ENCODE measurements at places on chromosomes 11 and 22.
A peak's percentile ranks its signal among the peaks of the same experiment; 100 is the strongest.

DNA sequence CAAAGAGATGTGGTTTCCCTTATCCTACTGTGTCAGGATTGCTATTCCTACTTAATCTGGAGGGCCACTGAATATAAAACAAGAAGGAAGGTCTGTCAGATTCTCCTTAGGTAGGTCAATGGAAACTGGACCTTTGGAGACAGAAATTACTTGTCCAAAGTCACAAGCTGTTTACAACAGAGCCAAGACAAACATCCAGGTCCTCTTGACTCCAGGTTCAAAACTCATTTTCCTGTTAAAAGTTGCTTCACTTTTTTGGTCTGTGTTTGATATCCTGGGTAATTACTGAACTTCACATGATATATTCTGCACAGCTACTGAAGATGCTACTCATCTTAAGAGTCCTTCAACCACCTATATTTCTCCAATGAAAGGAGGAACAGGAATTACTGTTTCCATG, 81.2 kb upstream of the ARHGAP32 start:
- DNase-seq, result no peak

GRCh38 chr11:46537537-46538295, 56.1 kb downstream of the AMBRA1 start:
- DNase-seq, result peak; percentile 72

DNA sequence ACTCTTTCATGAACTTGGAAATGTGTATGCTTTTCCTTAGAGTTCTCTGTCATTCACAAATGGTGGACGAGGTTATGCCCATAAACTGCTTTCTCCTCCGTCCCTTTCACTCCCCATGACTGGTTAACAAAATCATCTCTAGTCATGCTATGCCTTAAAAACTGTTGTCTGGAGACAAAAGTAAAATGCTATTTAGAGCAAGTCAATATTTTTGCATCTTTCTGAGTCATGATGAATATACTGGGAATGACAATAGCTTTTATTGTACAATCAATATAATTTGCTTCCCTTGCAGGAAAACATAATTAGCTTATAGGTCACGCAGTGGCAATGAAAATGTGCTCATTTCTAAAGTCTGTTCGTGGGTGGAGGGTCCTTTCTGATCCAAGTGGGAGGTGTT, 216.7 kb upstream of the SORL1-AS1 start:
- no peak for DNase-seq

DNA sequence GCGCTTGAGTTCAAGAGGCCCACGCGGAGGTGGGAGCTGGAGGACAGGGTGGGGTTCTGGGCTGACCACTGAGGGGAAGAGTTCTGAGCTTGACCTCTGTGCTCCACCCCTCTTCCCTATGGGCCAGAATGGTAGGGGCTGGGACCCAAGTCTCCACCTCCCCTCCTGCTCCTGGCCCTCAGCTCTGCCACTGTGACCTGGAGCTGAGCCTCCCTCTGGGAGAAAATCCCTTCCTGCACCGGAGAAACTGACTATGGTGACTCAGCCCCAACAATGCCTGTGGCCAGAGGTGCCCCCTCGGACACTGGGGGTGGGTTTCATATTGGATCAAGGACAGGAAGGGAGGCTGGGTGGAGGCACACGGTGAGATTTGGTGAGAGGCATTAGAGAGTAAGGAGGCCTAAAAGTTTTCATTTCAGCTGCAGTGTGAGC, 23.0 kb downstream of the RELT start:
- no peak for DNase-seq

- DNase-seq, result no peak
These were observed 808.7 kb downstream of the KCNA4 start for GRCh38 chr11:29208117-29208516.

DNA sequence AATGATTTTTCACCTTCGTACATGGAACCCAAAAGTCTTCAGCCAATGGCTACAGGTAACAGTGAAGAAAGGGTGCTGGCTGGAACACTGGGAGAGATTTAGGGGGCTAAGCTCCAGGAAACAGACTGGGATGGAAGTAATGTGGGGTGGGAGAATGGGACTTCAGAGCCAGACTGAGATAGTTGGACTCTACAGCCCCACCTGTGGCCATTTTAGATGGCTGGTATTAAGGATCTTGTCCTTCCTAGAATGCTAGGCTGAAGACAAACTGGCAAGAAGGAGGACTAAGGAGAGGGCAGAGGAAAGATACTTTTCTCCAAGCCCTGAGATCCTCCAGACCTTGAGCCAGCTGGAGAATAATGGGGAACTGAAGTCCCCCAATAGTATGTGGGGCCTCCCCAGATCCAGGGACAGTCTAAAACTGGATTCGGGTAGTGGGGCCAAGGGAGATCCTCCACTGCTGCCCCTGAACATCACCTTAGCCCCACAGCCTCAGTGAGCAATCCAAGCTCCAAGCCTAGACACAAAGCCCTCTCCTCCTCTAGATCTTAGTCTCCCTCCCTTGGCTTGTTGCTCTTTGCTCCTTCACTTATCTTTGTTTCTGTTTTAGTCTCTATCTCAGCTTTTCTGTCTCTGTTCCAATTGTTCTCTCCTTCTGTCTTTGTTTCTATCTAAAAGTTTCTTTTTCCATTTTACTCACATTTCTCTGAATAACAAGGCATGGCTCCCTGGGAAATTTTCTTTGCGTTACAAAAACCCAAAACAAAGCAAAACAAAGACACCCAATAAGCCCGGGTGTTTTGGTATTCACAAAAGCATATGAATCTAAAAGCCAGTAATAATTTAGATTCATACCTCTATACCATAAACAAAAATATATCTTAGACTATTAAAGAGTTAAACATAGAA, 16.2 kb upstream of the RRAS2 start:
- DNase-seq, result no peak

GRCh38 chr11:75784506-75784905, 15.9 kb downstream of the DGAT2 start:
- DNase-seq, result no peak

DNA sequence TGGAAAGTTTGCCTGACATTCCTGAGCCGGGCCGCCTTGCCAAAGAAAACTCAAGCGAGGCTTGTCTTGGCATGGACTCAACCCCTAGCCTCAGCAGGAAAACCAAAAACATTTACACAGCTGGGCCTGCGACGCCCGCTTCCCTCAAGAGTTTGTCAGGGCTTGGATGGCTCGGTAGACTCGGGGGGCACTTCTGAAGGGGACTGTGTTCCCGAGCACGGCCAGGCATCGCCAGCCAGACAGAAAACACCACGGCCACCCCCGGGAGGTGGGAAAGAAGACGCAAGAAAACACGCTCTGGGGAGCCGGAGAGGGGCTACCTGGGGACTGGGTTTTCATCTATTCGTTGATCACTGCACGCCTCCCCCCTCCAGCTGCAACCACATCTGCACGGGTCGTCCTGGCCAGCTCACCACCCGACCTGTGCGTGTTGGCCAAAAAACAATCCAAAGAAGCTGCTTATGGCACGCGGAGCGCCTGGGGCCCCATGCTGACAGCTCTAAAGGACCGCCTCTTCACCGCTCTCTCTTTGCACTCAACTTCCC, 380.7 kb downstream of the MN1 start:
- DNase-seq, result peak; percentile 95

DNA sequence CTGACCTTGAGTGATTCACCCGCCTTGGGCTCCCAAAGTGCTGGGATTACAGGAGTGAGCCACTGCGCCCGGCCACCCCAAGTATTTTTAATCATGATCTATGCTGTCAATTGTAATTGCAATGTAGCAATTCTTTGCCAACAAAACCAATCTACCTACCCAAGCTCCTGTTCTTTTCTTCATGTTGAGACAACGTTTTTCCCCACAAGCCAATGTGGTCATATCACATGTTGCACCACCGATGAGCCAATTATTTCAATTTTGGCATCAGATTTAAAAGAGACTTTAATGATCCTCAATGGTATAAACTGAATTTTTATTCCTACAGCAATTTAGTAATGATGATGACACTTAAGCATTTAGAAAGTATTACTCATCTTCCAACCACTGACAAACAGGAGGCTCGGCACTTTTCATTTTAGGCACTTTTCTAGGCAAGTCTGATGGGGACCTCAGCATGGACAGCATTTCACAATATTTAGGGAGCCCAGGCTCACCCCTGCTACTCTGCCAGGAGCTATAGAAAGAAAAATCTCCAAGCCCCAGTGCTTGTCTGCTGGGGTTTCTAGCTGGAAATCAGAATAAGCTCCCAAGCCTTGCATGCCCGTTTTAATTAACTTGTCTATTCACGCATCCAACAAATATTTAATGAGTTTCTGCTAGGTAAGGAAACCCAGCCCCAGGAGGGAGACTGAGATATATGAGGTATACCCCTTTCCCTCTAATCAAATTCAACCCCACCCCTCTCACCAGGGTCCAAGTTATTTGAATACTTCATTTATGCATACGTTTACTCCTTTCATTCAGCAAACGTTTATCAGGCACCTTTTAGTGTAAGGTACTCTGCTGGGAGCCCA, 291.4 kb downstream of the ST3GAL4 start:
- DNase-seq, result peak; percentile 77

DNA sequence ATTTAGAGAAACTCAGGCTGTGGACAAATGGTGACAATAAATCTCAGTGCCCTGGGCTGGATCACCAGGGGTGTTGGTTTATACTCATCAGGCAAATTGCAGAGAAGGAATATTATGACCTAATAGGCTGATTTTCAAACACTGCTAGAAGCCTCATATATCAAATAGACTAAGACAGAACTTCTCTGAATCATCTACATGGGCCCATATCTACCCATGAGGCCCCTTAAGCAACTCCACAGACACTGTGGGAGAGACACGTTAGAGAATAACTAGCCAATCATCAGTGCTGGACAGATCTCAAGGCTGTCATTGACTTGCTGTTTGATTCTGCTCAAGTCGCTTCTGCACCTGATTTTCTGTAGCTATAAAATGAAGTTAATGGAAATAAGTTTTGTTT, 545.8 kb downstream of the SOX6 start:
- DNase-seq, result no peak

DNA sequence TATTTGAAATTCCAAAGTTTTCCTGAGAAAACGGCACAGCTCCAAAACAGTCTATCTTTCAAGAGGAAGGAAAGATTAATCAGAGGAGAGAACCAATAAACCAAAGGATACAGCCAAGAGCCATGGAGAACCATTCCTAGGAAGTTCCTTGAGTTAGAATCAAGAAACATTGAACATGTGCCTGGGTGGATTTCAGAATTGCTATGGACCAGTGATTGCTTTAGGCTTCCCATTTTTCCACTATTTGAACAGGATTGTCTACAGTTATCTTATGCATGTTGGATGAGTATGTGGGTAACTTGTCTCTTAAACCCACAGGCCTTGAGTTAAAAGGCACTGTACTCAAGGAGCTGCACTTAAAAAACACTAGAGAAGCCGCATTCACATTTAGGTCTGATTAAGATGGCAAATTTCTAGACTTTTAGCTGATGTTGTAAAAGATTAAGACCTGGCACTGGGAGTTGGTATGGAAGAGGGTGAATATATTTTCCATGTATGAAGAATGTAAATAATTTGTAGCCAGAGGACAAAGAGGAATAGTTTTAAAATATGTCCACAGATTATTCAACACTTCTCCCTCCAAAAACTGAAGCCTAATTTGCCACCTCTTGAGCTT, 11.2 kb upstream of the DEUP1 start:
- DNase-seq, result no peak

- no peak for DNase-seq
These were observed 3.6 kb downstream of the NHERF4 start for GRCh38 chr11:119188887-119189286.

- peak; percentile 67 for DNase-seq
These were observed 9.8 kb downstream of the PDHX start for GRCh38 chr11:34926101-34926830.

- DNase-seq, result peak; percentile 41
These were observed 31.0 kb upstream of the HMOX1 start for GRCh38 chr22:35349704-35350538.

- no peak for DNase-seq
These were observed 262.7 kb downstream of the ETS1 start for GRCh38 chr11:128324531-128325141.

DNA sequence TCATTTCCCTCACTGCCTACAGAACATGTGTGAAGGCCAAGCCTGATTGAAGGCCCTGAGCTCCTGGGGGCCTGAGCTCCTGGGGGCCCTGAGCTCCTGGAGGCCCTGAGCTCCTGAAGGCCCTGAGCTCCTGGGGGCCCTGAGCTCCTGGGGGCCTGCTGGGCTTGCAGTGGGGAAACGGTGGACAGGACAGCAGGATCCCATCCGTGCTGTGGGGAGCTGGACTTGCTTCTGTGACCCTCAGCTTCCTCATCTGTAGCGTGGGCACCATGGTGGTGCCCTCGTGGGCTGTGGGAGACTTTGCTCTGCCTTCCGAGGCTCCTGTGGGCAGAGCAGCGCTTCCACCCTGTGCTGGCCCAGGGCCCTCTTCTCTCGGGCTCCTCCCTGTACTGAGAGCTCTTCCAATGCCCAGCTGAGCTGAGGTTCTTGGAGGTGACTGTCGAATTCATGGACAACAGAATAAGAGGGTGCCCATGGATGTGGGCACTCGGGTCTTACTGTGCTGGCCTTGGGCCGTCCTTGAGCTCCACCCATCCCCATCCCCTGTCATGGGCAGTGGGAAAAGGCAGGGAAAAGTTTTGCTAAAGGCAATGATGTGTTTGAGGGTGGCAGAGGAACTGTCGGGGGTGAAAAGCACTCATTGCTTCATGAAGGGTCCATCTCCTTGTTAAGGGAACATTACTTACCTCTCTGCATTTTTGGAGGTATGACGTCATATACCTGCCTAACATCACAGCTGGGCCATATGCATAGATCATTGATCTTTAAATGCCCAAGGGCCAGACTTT, 786.7 kb downstream of the TBC1D22A start:
- DNase-seq, result no peak

GRCh38 chr11:3861683-3862082, 6.2 kb downstream of the STIM1 start:
- no peak for DNase-seq

GRCh38 chr11:1125803-1126202, 31.9 kb upstream of the MUC5AC start:
- no peak for DNase-seq

DNA sequence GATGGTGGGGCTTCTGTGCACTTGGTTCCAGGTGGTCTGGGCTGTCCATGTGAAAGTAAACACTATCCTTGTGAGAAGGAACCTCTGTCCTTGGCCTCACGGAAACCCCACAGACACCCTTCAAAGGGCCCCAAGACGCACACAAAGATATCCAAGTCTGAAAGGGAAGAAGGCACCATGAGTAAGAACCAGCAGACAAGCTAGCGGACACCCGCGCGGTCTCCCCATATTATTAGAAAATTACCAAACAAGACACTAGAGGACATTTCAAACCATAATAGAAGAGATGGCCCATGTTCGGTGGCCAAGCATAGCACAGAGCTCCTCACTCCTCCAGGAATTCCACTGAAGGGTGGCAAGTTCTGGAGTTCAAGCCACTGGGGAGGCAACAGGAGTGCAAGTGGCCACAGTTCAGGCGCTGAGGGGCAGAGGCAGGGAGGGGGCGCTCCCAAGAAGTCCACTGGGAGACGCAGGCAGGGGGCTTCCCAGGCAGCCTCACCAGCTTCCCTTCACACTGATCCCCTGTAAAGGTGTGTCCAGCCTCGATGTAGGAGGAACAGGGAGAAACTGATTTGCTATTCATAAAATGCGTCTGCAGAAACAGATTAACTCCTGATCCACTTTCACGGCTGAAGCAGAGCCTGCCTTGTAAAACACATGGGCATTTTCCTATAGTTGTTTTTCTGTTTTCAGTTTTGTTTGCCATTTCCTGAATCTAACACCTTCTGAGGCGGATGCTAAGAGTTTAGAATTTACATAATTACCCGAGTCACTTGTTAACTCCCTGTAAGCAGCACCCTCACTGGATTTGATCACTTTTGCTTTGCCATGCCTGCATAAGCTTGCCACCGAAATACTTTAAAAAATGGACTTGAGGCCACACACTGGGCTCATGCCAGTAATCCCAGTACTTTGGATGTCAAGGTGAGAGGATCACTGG, 9.1 kb upstream of the PPARA start:
- no peak for DNase-seq

Measured in fibroblast of skin of abdomen (primary cell).